Hair follicular keratinocyte (primary cell): ENCODE measurements at places on chromosomes 3 and 15. TPM values are rescaled to one million over a fixed set of nuclear protein-coding genes. Genes with fewer than 3 reads are reported as not detected.

Gene CASR
- total RNA-seq = not detected in 2 replicates

Gene KIF7
- total RNA-seq = 4.5 and 6.2 TPM in 2 replicates

Gene TRIM42
- not detected in 2 replicates for total RNA-seq

Gene C3orf49
- total RNA-seq = not detected in 2 replicates

Gene FOXB1
- not detected in 2 replicates for total RNA-seq

Gene RBM6
- 24.5 and 32.3 TPM in 2 replicates for total RNA-seq
